ENCODE measurements at places on chromosomes 7 and 10. TPM values are rescaled to one million over a fixed set of nuclear protein-coding genes. Genes with fewer than 3 reads are reported as not detected.

- no peak for DNase-seq
- no peaks in the 10 kb centered on the region for H3K27me3 ChIP-seq
- no peaks in the 10 kb centered on the region for H3K4me1 ChIP-seq
- H3K4me3 ChIP-seq: no peak overlapping the region
- H3K36me3 ChIP-seq: peaks cover 4% of the 10 kb centered on the region
Observed at GRCh38 chr7:128662091-128662490, 10.0 kb upstream of the GARIN1A start.

Gene MAT1A
- not detected for total RNA-seq

DNA sequence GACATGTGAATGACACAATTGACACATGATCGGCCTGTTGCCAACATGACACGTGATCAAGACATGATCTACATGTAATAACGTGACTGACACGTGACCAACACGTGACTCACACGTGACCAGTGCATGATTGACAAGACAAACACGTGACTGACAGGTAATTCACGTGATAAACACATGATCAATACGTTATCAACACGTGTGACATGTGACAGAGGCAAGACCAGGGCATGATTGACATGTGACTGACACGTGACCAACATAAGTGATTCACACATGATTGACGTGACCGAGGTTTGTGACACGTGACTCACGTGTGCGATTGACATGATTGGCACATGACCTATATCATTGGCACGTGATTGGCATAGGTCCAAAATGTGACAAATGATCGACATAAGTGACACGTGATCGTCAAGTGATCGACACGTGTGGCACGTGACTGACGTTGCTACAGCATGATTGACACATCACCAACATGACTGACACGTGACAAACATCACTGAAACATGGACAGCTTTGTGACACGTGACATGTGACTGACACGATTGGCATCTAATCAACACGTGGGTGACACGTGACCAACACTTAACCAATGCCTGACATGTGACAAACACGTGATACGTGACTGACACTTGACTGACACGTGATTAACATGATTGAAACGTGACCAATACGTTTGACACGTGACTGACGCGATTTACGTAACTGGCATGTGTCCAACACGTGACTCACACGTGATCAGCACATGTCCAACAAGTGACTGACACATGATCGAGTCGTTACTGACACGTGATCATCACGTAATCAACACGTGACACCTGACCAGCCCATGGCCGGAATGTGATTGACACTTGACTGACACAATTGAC is 23.0 kb downstream of the CRPPA start:
- no peak overlapping the region for H3K4me3 ChIP-seq
- no peak for DNase-seq
- no peaks in the 10 kb centered on the region for H3K36me3 ChIP-seq
- H3K27me3 ChIP-seq: no peaks in the 10 kb centered on the region
- no peaks in the 10 kb centered on the region for H3K4me1 ChIP-seq

Gene STAG3
- 8.1 TPM for total RNA-seq

DNA sequence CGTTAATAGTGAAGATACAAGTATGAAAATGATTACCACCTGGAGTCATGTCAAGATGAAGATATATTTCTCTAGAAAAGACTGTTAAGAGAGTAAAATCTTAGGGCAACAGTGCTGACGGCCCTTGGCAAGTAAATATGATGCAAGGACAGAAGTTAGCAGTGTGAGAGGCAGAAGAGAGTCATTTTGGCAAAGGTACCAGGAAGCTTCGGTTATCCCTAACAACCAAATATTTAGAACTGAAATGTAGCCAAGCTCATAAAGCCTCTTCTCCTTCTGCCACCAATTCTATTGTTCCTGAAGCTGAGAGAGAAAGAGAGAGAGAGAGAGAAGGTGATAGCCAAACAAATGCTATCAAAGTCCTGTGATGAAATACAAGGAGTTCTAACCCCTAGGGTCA is 109.6 kb downstream of the MACC1 start:
- H3K27me3 ChIP-seq: no peaks in the 10 kb centered on the region
- H3K4me1 ChIP-seq: no peaks in the 10 kb centered on the region
- H3K36me3 ChIP-seq: no peaks in the 10 kb centered on the region
- no peak for DNase-seq

Measured in Karpas-422 (cell line).